ENCODE measurements at places on chromosomes 6 and 20. TPM values are rescaled to one million over a fixed set of nuclear protein-coding genes. Genes with fewer than 3 reads are reported as not detected.
A peak's percentile ranks its signal among the peaks of the same experiment; 100 is the strongest.

DNA sequence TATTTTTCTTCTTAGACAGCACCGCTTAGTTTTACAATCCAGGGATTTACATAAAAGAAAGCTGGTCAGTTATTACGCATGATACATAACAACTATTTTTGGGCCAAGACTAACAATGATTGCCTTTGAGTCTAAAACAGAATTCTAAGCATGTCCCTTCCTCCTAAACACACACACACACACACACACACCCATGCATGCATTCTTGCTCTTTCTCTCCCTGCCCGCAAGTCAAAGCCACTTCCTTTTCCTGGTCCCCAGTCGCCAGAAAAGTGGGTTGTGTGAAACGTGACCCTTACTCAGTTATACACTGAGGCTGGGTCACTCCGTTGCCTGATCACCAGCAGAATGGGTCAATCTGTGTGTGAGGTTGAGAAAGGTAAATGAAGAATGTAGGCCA lies 31.4 kb downstream of the FYN start:
- no peak for DNase-seq

GRCh38 chr6:67679566-67680296 lies 955.4 kb upstream of the ADGRB3 start:
- DNase-seq, result no peak

Gene TSBP1
- not detected for polyA plus RNA-seq

DNA sequence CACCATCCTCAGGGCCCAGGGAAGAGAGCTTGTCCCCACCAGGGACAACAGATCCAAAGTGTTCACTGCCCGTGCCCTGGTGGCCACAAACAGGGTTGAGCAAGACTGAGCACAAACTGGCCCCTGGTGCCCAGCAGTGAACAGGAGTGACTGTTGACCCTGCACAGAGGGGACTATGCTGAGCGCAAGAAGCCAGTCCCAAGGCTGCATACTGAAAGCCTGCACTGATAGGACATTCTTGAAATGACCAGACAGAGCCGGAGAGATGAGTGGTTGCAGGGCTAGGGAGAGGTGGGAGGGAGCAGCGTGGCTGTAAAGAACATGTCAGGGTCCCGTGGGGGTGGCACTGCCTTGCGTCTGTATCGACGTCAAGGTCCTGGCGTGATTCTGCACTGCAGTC lies 2.9 kb upstream of the FNDC11 start:
- DNase-seq, result no peak

- DNase-seq, result peak; percentile 21
These were observed 26.9 kb downstream of the DDX27 start for GRCh38 chr20:49245921-49246740.

DNA sequence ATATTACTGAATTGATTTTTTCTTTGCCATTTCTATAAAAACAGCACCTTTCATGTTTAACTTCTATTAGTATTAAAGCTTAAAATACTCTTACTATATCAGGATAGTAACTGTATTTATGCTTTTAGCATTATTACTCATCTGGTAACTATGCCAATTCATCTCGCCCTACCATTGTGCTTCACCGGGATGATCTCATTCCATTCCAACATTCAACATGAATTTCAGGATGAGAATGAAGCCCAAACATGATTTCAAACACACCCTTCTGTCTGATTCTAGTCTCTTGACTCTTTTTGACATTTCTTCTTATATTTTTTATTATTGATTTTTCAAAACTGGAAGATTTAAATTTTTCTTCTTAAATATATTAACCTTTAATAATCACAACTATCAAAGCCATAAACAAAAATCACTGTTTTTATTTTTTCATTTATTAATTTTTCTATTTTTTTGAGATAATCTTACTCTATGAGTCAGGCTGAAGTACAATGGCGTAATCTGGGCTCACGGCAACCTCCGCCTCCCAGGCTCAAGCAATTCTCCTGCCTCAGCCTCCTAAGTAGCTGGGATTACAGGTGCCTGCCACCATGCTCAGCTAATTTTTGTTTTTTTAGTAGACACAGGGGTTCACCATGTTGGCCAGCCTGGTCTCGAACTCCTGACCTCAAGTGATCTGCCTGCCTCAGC lies 46.7 kb downstream of the GJA1 start:
- no peak for DNase-seq

Gene ENPP1
- polyA plus RNA-seq, result 17.3 TPM

DNA sequence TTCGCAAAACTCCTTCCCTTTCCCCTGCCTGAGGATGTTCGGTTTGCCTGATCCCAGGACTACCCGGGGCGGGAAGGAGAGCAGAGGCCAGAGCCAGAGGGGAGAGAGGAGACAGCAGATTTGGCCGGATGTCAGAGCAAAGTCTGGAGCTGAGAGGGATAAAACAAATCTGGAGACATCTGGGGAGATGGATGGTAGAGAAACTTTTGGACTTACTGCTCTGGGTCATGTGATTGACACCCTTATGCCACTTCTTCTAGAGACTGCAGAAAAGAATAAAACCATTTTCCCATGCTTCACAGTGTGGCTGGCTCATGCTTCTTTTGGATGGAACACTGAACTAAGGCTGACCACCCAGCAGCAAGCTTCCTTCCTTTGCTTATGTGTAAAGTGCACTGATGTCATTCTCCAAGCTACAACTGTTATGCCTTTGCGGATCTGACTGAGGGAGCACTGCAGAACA lies 174.7 kb downstream of the FOXC1 start:
- DNase-seq, result no peak
